ENCODE measurements at places on chromosomes 6 and 20.

- no peak for DNase-seq
These were observed 302.9 kb downstream of the CLIC5 start for GRCh38 chr6:45712786-45713185.

DNA sequence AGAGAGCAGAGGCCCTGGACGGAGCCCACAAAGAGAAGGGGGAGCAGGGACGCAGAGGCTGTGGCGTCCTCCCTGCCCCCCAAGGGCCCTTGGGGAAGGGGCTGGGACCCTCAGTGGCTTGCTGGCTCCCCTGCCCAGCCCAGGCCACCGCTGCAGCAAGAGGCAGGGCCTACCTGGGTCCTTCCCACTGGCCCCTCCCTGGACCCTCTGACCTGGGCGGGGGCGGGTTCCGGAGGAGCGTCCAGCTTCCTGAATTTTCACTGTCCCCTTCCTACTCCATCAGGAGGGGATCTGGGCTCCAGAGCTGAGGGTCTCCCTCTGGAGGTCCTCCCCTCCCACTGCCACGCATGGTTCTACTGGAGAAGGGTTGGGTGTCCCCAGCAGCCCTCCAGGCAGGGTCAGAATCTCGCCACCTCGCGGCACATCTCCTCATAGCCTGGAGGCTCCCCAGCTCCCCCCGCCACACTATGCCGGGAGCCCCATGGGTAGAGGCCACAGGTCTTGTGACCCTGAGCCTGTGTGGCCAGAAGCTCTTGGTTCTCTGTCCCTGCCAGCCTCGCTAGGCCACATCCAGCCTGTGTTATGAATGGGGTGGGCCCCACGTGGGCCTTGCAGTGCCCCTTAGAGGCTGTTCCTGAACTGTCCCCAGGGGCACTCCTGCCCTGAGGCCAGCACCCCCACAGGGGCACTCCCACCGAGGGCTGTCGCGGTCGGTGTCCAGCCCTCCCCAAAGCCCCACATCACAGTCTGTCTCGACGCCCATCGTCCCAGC lies 1.0 kb upstream of the SOX18 start:
- no peak for DNase-seq

DNA sequence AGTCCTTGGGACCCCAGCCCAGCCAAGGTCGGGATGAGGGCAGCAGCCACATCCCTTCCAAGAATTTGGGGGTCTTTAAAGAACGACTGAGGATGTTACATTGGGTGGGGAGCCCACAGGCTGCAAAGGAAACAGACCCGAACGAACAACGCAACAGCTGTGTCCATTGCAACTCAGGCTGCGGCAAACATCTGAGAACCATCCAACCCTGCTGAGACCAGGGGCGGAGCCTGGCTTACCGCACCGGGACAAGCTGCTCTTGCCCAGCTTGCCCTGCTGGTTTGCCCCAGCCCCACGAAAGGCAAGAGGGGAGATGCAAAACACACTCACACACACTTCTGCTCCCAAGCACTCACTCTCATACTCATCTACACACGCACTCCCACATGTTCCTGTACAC lies 21.5 kb upstream of the TAF4 start:
- DNase-seq, result no peak

- no peak for DNase-seq
These were observed 101.8 kb downstream of the PREP start for GRCh38 chr6:105301072-105301503.

DNA sequence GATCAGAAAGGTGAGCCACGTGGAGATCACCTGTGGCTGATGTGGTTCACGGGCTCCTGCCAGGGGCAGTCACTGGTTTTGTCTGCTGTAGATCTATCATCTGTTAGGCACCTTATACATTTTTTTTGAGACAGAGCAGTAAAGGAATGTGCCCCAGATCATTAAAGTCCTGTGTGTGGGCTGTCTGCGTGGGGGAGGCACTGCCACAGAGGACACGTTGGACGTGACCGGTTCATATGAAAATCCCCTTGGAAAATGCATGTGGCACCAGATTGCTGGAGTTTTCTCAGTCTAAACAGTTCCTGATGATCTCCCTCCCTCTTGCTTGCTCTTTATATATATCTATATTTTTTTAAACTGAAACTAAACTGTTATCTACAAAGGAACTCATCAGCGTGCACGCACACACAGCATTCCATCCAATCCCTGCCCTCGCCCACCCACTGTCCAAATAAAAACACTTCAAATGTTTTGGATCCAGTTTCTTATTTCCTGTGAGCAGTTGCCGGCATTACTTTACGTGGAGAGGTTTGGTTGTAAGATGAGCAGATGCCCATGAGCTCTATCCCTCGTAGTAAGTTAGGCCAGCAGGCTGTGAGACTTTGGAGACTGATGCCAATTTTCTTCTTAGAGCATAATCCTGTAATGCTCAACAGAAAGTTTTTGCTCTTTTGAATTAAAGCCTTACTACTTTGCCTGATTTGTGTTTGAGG lies 161.6 kb upstream of the EXOC2 start:
- DNase-seq, result no peak

DNA sequence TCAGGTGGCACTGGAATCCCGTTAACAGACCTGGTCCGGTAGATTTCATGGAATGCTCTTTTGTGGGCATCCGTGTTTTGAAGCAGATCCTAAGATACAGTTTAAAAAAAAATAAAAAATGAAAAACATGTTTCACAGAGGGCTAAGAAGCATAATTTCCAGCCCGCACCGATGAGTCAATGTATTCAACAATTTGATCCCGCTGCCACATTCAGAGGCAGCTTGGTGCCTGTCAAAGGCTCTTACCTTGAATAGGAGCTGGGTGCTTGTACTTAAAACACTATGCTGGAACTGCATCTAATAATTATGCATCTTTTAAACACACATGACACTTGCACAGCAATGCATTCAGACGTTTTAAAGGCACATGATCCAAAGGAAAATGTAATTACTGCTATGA lies 164.8 kb downstream of the SYNE1 start:
- DNase-seq, result no peak

DNA sequence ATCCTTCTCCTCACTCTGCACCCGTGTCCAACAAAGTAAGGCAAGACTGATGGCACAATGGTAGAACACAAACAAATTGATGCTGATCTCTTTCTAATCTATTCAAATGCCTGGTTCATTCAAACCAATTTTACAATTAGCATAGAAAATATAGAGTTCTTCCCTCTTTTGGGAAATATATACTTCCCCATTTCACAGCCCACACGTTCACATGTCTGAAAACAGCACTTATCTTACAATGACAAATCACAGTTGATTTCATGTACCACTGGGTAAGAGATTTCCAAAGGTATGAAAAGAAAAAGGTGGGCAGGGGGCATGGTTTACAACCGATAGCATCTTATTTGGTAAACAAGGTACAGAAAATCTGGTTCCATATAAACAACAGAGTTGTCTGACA lies 137.6 kb downstream of the RNGTT start:
- DNase-seq, result no peak

GRCh38 chr20:52402514-52402913 lies 210.9 kb upstream of the ZFP64 start:
- no peak for DNase-seq

DNA sequence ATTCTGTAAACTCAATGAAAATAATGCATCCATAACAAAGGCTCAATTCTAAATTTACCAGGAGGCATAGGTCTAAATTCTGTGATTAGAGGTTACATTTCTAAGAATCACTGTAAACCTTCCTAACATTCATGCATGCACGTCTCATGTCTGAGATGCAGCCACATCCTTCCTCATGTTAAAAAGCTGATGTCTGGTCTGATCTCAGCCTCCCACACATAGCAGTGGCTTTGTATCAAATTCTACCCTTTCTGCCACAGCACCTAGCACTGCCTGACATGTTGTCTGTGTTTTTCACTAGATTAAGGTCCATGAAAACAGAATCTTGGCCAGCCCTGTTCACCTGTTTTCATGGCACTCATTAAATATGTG lies 171.1 kb downstream of the WDR27 start:
- no peak for DNase-seq

GRCh38 chr6:7269816-7270215 lies 43.2 kb downstream of the SSR1 start:
- DNase-seq, result no peak

- no peak for DNase-seq
These were observed 564.3 kb downstream of the LMBRD1 start for GRCh38 chr6:69232496-69232895.

DNA sequence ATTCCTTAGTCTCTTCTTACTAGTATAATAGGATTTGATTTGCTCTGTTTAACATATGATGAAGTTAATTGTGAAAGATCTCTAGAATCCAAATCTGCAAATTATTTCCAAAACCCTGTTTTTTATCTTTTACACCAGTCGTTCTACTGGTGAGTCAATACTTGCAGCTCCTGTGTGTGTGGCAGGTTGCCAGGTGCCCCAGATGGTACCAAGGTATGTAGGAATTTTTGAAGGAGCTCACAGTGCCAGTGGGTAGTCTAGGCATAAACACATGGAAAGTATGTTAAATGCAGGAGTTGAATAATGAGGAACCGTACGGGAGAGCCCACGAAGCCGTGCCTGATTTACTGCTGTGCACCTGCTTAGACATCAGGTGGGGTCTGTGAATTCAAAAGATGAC lies 192.2 kb downstream of the FARS2 start:
- DNase-seq, result no peak

DNA sequence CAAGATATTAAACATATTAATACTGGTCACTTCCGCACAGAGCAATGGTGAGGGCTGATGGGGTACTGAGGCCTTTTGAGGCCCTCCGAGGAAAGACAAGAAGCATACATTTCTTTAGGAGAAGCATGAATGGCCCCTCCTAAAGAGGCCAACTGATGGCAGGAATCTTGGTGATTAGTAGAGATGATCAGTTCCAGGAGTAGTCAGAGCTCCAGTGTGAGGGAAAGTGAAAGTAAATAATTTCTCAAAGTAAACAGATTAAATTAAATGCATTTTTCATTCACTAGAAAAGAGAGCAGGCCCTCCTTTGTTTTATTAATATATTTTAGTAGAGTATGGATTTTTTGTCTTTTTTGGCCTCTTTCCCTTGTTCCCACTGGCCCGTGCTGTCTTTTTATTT lies 38.2 kb downstream of the NOX3 start:
- no peak for DNase-seq

GRCh38 chr20:58553841-58554240 lies 38.6 kb upstream of the APCDD1L start:
- DNase-seq, result no peak

DNA sequence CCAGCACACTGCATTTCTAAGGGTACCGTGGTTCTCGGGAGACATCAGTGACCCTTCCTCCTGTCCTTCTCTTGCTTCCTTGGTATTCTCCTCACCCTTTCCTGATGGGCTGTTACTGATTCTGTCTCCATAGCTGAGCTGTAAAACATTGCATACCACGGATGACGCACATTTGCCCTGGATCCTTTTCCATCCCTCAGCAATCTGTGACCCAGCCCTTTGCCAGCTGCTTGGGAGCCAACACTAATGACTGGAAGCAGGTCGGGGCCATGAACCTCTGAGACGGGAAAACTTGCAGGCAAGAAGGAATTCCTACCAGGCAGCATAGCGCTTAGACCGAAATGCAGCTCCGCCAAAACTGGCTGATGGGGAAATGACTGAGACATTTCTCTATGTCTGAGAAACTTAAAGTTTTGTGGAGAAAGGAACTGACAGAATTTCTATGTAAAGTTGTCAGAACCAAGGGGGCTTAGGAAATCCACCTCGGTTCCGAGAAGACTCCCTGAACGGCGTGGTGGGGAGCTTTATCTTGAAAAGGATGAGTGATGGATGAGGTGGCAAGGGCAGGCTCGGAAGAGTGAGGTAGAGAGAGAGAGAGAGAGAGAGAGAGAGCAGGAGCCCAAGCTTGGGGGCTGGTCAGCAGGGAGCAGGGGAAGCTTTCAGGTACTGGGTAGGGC lies 19.2 kb downstream of the TUBB2B start:
- DNase-seq, result no peak

DNA sequence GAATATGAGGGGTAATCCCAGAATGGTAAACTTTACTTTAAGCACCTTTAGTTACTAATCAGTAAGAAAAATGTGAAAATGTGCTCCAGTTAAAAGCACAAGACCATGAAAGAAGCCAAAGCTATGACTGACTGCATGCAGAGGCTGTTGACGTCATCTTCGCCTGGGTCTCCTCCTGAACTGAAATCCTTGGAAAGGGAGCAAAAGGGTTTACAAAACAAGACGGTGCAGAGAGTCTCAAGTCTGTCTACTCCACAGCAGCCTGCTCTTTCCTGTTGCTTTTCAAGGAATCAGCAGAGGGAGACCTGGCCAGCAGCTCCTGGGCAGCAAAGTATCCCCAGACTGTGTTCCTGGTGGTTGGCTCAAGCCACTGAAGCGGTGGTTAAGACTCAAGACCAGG lies 10.2 kb downstream of the FKBP1A start:
- no peak for DNase-seq

DNA sequence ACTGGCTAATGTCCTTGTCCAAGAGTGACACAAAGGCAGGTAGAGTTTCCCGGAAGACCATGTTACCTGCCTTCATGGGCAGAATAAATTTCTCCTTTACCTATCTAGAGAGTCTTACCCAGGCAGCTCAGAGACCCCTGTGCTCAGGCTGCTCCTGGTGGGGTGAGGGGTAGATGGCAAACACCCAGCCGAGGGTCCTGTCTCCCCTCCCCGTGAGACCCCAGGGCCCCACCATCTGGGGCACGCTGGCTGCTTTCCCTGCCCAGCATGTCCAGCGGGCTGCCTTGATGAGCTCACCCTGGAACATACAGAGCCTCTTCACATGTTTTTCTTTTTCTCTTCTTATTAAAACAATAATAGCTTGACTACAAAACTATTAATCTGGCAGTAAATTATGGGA lies 116.5 kb downstream of the EDN3 start:
- no peak for DNase-seq

DNA sequence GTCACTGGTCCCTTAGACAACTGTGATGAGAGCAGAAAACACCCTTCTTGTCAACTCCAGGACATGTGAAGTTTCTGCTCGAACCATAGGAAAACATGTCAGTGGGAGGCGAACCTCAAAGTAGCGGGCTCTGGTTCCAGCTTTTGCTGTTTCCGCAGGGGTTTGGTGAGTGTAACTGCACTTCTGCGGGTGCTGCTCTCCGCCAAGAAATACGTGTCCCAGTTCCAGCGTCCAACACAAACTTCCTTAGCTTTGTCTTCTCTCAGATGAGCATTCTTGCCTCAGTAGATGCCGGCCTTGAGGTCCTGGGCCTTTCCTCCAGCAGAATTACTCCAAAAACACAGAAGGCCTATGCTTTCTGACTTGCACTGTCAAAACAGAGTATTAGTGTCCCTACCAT lies 156.3 kb downstream of the FNDC1 start:
- no peak for DNase-seq

GRCh38 chr6:15495375-15495901 lies 167.4 kb downstream of the DTNBP1 start:
- no peak for DNase-seq

- DNase-seq, result no peak
These were observed 1230.3 kb upstream of the CITED2 start for GRCh38 chr6:140604786-140605185.

GRCh38 chr6:169479783-169480495 lies 221.9 kb downstream of the WDR27 start:
- no peak for DNase-seq

DNA sequence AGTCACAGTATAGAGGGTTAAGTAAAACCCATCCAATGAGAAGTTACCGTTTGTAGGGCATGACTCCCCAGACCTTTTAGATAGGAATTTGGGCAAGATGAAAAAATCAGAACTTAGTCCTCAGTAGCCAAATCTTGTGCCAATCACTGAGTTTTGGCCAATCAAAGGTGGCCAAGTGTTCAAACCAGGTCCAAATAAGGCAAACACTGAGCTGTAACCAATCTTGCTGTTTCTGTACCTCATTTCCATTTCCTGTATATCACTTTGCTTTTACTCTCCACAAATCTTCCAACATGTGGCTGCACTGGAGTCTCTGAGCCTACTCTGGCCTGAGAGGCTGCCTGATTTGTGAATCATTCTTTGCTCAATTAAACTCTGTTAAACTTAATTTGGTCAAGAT lies 81.8 kb upstream of the GPR6 start:
- no peak for DNase-seq
